ENCODE measurements at places on chromosomes 16 and 17.

GRCh38 chr17:75641343-75641742 is 8.1 kb downstream of the SMIM5 start:
- DNase-seq: no peak

GRCh38 chr16:55539488-55539887 is 27.0 kb upstream of the CAPNS2 start:
- DNase-seq: no peak

GRCh38 chr16:15950161-15950854 is 892 bp downstream of the ABCC1 start:
- no peak for DNase-seq

DNA sequence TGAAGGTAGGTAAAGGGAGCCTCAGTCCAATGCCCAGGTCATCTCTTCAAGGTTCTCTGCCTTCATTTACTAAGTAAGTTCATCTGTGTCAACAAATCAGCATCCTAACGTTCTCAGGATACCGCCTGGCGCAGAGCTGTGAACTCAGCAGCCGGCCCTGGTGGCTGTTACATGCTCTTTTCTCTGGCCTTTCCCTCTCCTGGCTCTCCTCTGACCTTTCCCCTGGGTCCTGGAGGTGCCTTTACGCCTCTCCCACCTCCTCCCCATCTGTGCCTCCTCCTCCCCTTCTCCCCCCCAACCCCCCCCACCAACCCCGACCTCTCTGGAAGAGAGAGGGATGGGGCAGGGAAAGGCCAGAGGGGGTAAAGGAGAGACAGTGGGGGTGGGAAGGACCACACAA is 19.5 kb downstream of the COTL1 start:
- DNase-seq: no peak

- DNase-seq: no peak
Measured at GRCh38 chr17:65529761-65530522, 31.5 kb downstream of the AXIN2 start.

- no peak for DNase-seq
Measured at GRCh38 chr16:84408856-84409255, 40.5 kb downstream of the ATP2C2 start.

DNA sequence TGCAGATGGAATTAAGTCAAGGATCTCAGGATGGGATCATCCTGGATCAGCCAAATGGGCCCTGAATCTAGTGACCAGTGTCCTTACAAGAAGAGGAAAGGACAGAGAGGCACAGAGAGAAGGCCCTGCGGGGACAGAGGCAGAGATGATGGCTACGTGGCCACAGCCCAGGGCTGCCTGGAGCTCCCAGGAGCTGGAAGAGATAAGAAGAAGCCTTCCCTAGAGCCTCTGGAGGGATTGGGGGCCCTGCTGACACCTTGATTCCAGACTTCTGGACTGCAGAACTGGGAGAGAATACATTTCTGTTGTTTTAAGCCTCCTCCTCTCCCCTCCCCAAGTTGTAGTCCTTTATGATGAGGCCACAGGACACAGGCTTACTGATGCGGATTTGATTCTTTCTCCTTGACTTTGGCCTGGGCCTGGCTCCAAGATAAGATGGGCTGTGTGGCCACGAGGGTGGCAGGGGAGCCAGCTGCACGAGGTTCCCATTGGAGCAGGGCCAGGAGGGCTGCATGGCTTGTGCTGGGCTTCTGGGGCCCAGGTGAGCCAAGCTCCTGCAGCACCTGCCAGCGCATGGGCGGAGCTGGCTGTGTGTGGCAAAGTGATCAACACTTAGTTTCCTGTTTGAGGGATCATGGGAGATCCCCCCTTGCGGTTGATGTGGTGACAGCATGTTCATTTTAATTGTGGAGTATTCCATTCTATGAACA is 146.1 kb downstream of the IRF8 start:
- peak; percentile 33 for DNase-seq

- no peak for DNase-seq
Measured at GRCh38 chr17:59754552-59754951, 47.1 kb downstream of the VMP1 start.

DNA sequence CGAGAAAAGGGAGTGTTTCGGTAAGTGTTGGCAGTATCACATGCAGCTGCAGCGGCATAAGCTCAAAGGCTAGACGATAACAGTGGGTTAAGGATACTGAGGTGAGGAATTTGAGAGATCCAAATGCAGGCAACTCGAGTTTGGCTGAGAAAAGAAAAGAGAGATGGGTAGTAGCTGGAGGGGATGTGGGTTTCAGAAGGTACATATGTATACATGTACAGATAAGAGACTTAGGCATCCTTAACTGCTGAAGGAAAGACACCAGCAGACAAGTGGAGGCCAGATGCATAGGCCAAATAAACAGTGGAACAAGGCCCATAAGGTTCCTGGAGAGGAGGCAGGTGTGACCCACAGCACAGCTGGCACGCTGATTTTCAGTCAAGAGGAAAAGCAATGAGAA is 86.6 kb upstream of the NETO2 start:
- no peak for DNase-seq
